NCI-H1436 (cell line): ENCODE measurements at places on chromosomes 6 and 20.

GRCh38 chr6:89268776-89269175 is 46.3 kb downstream of the GABRR2 start:
- no peak for DNase-seq

GRCh38 chr6:73854998-73855718 is 159.2 kb downstream of the CD109 start:
- DNase-seq = peak; percentile 47

DNA sequence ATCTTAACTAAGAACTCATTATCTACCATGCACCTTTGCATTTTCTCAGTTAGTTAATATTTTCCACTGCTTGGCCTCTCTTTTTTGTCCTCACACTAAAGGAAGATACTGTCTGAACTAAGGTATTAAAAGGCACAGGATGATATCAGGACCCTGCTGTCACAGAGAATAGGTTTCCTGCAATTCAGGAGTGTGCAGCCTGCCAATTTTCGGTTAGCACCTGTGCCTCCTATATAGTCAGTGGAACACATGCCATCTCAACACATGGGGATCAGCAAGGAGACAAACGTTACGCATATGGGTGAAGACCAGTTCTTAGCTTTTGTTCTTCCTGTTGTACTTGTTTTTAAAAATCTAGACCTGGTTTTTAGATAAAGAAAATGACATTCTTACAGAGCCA is 71.0 kb downstream of the FUT9 start:
- no peak for DNase-seq

DNA sequence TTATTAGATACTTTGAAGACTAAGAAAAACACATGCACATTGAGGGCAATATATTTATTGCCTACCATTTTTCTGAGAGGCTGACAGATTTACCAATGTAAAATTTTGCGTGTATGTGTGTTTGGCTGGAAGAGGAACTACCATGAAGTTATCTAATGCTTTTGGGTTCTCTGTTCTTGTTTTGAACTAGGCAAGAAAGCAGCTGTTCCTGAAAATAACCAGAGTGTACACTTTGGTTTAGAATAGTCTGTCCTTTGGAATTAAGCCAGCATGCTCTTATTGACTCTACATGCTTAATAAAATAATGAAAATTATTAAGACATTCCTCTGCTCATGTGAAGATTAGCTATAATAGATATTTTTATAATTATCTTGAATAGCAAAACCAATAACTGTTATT is 129.2 kb downstream of the MYB start:
- DNase-seq = no peak

GRCh38 chr6:86152546-86152945 is 509.9 kb upstream of the SYNCRIP start:
- no peak for DNase-seq

GRCh38 chr6:20126789-20127653 is 85.2 kb downstream of the MBOAT1 start:
- DNase-seq = peak; percentile 80

GRCh38 chr6:150636808-150637207 is 37.1 kb downstream of the PLEKHG1 start:
- no peak for DNase-seq

GRCh38 chr6:28719275-28719940 is 193.7 kb downstream of the GPX5 start:
- no peak for DNase-seq

- DNase-seq = no peak
Observed at GRCh38 chr6:124551711-124552233, 410.5 kb upstream of the RNF217 start.

DNA sequence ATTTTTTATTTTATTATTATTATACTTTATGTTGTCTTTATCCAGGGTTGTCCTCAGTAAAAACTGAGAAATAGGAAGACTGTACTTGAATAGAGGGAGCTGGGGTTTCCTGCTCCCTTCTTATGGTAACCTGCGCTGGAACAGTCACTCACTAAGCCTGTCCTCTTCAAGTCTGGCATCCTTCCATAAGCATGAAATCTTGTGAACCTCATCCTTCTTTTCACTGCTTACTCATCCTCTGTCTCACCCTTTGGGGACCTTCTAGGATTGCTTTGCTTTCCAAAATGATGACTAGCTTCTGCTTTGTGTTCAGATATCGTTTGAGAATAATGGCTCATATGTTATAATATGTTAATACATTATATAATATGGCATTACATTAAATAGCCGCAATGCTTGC is 90.6 kb downstream of the C6orf118 start:
- no peak for DNase-seq

GRCh38 chr6:151269321-151269995 is 29.7 kb downstream of the AKAP12 start:
- no peak for DNase-seq

DNA sequence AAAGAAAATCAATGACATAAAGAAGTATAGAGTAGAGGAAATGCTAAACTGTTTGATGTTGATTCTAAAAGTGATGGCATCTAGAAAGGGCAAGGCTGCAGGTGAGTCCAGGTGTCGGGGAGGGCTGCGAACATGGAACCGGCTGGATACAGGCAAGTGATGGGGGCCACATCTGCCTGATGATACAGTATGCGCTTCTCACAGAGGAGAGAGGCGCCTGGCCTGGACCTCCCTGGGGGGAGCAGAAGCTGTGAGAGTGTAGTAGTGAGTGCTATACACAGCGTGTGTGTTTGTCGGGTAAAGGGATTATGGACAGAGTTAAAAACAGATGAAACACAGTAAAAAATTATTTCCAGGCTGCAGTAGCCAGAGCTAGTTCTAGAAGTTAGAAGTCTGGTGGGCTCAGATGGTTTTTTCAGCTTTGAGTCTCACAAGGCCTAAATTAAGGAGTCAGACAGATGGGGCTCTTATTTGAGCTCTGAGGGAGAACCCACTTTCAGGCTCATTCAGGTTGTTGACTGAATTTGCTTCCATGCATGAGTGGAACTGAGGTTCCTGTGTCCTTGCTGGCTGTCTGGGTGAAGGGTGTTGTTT is 195.8 kb upstream of the ARG1 start:
- no peak for DNase-seq

DNA sequence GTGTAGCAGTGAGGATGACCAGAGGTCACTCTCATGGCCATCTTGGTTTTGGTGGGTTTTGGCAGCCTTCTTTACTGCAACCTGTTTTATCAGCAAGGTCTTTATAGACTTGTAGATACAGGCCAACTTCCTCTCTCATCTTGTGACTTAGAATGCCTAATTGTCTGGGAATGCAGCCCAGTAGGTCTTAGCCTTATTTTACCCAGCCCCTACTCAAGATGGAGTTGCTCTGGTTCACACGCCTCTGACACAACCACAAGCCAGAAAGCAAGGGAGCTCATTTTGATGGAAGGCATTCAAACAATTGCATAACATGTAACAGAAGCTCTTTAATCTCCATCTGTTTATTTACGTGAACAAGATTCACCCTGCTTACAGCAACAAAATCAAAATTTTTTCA is 492.0 kb upstream of the SULF2 start:
- DNase-seq = no peak

DNA sequence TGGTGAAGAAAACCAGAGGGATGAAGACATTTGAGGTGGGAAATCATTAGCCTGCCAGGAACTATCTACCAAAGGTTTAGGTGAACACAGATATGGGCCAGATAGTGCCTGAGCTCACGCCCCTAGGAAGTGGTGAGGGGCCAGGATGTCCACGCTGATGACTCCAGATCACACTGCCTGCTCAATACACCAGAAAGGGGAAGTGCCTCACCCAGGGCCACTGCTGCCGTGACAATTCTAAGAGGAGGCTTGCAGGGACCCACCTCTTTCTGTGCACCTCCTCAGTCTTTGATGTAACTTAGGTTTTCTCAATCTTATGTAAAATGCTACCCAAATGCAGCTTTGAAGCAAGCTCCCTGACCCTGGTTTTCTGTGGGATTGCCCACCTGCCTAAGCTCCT is 5.4 kb upstream of the RAB44 start:
- no peak for DNase-seq

DNA sequence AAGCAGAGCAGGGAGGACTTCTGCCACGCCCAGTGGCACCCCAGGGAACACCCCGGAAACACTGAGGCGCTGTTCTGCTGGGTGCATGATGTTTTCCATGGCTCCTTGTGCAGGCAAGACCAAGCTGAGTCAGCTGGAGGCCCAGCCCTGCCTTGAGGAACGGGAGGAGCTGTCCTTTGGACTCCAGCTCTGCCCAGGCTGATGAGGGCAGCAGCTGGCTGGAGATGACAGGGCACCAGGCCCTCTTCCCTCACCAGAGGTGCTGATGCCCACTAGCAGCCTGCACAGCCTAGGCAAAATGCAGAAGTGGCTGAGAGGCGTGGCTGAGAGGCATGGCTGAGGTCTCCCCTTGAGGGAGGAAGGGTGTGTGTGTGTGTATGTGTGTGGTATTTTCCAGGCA is 2.4 kb downstream of the C6orf132 start:
- no peak for DNase-seq

DNA sequence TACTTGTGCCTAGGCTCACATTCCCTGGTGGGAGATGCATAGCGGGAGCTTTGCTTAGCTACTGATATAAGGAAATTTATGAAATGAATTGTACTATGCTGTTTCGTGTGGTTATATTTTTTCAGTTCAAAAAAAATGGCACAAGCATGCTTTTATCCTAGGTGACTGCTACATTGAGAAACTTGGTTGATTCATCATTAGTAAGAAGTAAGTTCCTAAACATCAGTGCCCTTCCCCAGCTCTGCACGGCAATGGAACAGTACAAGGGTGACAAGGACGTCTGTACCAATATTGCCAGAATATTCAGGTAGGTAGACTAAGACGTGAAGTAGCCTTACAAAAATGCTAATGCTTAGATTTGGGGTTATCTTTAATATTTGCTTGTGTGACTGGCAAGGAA is 79.7 kb downstream of the ARMC2 start:
- no peak for DNase-seq

DNA sequence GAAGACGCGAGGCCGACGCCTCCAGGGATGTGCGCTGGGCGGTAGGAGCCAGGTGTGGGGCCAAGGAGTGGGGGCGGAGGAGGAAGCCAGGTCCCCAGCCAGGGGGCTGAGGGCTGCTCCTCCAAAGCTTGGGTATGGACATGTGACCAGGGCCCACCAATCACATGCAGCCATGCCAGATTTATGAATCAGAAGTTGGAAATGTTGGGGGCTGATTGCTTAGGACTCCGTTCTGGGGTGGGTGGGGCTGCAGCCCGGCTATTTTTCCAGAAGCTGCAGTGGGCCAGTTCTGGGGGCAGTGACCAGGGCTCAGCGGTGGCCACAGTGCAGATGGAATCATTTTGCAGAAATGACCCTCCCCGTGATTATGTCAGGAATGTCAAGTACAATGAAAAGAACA is 96.0 kb downstream of the CEBPB start:
- DNase-seq = no peak
